Posterior vena cava (tissue), 2 donors: ENCODE measurements at places on chromosomes 7 and 10. TPM values are rescaled to one million over a fixed set of nuclear protein-coding genes. Genes with fewer than 3 reads are reported as not detected.

Gene PNLIPRP3
- not detected for total RNA-seq

Gene ATG9B
- total RNA-seq = not detected

DNA sequence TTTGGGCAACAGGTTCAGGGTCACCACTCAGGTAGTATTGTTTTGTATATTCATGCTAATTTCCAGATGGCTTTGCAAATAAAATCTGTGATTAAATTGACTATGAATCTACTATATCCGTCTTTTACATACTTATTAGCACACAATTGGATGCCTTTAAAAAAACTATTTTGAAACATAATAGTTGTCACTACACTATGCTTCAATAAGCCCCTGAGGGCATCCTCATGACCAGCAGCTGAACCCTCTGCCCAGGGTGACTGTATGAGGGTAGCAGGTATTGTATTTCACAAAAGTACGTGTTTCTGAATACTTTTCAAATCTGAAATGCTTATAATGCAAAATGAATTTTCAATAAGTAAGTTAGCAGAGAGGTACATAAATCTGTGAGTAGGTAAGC, 97.3 kb downstream of the DNAH11 start:
- no peak for DNase-seq

GRCh38 chr10:22672319-22673090, 41.9 kb downstream of the PIP4K2A start:
- DNase-seq = no peak

DNA sequence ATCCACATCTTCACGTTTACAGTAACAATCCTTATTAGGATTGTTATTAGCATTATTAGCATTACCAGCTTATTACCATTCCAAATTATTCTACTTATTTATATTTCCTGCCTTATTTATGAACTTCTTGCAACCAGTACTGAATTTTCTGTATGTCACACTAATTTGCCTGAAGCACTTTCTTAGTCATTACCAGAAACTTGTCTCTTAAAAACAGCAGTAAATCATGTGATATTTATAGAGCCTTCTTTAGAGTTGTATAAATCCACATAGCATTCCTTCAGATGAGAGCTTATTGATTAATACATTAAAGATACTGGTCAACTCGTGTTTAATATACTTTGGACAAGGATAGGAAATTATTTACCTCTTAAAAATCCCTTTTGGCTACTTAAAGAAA, 618.6 kb downstream of the SUGCT start:
- no peak for DNase-seq
